ENCODE measurements at places on chromosomes 3 and 15.

GRCh38 chr3:48422681-48423080 lies 7.2 kb downstream of the PLXNB1 start:
- DNase-seq, result no peak

DNA sequence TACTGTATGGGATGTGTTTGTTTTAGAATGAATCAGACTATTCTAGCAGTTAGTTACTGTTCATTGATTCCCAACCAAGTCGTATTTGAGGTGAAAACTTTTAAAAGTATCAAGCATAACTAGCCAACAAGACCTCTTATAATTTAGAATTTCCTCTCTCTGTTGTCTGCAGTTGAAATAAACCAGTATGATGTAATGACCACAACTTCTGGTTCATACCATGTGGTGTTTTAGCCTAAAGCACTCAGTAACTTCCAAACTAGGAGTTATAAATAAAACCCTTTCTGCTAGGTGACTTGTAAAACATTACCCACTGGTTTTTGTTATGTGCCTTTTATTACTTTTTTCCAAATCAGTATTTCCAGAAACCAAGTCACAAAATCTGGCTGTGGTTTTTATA lies 19.8 kb upstream of the P2RY12 start:
- no peak for DNase-seq

GRCh38 chr3:141655801-141656200 lies 82.3 kb upstream of the RNF7 start:
- DNase-seq, result no peak

DNA sequence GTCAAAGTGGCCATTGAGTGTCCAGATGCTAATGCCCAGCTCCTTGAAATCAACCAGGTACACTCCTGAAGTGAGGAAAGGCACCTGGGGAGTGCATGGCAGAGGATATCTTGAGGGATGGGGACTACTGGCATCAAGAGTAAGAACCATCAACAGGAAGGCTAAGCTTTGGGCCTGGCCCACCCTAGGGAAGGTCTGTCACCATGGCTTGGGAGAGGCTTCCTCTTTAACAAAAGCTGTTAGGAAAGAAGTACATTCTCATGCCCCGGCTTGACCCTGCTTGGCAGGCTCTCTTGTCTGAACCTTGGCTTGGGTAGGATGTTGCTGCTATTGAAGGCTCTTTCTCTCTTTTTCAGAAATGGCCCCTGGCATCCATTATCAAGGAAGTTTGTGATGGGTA lies 43.7 kb upstream of the TUBGCP5 start:
- no peak for DNase-seq

DNA sequence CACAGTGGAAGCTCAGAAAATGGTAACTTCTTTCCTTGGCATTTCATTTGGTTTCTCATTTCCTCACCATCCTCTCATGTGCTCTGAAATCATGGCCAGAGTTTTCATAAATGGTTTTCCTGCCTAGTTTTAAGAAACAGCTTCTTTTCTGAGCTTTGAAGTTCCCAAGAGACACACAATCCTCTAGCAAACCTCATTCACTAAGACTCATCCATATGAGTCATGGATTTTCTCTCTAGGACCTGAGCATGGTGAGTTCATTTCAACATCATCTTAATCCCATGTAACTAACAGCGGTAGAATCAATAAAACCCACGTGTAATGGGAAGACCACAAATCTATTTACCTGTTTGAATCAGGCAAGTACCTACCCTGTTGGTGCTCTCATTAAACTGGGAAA lies 274.5 kb upstream of the LRTM1 start:
- no peak for DNase-seq

GRCh38 chr15:95162069-95162468 lies 930.7 kb downstream of the MCTP2 start:
- no peak for DNase-seq

DNA sequence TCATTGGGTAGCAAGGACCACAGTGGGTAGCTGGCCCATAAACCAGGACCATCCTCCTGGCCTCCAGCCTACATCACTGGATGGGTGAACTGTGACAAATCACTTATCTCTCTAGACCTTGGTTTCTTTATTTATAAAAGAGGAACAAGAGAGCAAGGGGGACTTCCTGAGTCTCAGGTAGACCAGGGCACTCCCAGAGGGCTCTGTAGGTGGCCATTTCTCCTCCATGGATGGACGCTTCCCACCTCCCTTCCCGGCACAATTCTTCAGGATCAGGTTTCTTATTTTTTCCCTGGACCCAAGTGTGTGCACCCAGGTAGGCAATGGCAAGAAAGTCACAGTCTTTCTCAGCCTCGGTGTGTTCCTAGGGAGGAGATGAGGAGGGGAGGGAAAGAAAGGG lies 41.4 kb upstream of the SPATA12 start:
- no peak for DNase-seq

DNA sequence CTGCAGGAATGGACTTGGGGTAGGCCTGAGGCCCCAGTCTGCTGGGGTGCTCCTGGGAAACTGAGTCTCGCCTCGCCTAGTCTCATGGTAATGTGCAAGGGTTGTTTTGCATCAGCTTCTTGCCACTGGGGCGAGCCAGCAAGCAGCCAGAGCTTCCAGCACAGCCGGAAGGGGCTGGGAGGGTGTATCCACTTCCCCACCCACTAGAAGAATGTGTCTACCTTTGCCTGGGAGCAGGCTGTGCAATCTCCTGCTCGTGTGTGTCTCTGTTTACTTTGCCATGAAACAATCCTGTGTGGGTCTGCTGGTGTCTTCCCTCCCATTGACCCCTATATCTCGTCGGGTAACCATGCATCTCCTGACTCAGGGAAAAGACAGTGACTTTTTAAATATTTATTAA lies 21.8 kb upstream of the ERICH6 start:
- DNase-seq, result no peak

GRCh38 chr3:111534701-111535100 lies 7.3 kb upstream of the CD96 start:
- DNase-seq, result no peak

- DNase-seq, result peak; percentile 23
These were observed 38.8 kb upstream of the MLF1 start for GRCh38 chr3:158532099-158532734.

- no peak for DNase-seq
These were observed 184.9 kb upstream of the LPP start for GRCh38 chr3:187968883-187969580.

GRCh38 chr15:89026167-89026566 lies 62.1 kb upstream of the ABHD2 start:
- DNase-seq, result no peak

DNA sequence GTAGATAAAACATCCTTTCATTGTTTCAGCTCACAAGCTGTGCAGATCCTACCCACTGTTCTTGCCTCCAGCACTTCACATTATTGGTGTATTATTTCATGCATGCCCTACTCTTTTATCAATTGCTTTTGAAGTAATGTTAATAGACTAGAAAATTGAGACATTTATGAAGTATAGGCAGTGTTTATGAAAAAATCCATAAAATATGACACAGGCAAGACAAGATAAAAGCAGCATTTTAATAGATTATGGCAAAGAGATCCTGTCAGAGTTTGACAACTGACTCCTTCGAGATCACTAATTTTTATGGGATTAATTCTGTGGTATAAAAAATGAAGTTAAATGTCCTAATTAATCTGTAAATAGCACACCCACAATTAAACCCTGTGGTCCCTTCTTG lies 217.2 kb upstream of the NANOGP8 start:
- DNase-seq, result no peak

DNA sequence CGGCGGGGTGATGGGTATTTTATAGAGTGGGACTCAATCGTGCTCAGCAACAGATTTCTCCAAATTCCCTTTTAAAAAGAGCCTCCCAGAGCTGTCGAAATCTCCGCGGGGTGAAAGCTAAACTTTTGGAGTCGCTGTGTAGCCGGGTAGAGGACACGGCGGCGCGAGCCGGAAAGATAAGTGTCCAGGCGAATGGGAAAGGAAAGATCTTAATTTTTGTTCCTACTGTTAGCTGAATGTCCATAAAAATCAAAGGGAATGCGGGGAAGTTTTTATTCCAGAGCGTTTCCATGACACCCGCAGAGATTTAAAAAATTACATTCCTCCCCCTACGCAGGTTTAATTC lies 9.1 kb downstream of the EOMES start:
- no peak for DNase-seq

DNA sequence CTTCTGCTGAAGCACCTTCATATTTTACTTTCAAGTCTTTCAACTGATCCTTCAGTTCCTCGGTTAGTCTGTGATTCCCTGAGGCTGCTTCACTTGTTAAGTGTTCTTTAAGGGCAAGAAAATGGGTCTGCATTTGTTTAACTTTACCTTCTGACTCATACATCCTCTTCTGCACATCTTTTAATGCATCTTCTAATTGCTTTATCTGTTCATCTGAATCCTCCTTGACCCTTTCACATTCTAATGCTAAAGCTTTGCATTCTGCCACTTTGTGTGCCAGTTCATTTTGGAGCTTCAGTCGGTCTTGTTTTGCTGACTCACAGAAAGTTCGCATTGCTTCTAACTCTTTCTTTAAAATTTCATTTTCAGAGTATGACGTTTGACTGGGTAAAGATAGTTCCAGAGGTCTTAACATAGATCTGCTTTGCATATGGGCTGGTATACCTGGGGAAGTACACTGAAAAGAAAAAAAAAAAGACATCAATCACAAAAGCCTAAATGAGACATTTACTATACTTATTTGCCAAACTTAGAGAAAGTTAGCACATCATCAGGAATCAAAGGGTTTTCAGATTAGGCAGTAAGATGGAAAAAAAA lies 94.3 kb downstream of the UACA start:
- DNase-seq, result no peak

- DNase-seq, result peak; percentile 39
These were observed 46.3 kb downstream of the GPR171 start for GRCh38 chr3:151156618-151157216.

- no peak for DNase-seq
These were observed 12.4 kb downstream of the EFCC1 start for GRCh38 chr3:129013491-129013891.

- DNase-seq, result no peak
These were observed at the start of gene GNB5 for GRCh38 chr15:52191207-52191606. Gene GNB5 (minus strand): TSS chr15:52191392. CDS start chr15:52184676, 6,716 bp downstream.

DNA sequence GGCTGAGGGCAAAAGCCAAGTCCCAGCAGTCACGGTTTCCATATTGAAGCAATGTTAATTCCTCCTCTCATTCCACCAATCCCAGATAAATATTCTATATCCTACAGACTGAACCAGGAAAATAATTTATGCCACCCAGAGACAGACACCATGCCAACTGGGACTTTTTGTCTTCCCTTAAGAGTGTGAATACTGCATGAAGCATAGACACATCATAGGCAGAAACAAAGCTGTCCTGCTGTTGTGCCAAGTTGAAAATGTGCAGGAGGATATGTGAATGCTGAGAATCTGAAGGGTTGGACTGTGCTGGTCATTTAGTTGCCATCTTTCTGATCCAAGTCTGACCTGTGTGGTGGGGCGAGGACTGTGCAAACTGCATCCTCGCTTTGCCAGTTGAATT lies 37.7 kb downstream of the RFTN1 start:
- no peak for DNase-seq

DNA sequence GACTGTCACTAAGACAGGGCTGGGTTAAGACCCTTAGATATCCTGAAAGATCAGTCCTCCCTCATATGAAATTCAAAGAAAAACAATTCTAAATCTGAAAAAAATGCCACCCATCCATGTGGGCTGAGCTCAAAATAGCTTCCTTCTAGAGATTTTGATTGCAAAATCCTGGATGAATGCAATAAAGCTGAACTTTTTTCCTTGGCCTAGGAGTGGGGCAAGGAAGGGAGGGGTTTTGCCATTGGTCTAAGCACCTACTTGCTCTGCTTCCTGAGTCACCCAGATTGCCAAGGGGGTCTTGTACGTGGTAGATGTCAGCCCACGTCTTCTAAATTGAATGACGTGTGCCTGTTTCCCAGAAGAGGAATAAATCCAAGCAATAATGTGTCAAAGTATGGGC lies 15.3 kb upstream of the SMAD3 start:
- DNase-seq, result no peak

GRCh38 chr3:36142746-36143145 lies 237.6 kb upstream of the STAC start:
- DNase-seq, result no peak

GRCh38 chr3:155870945-155871745 lies 695 bp downstream of the GMPS start:
- DNase-seq, result no peak

DNA sequence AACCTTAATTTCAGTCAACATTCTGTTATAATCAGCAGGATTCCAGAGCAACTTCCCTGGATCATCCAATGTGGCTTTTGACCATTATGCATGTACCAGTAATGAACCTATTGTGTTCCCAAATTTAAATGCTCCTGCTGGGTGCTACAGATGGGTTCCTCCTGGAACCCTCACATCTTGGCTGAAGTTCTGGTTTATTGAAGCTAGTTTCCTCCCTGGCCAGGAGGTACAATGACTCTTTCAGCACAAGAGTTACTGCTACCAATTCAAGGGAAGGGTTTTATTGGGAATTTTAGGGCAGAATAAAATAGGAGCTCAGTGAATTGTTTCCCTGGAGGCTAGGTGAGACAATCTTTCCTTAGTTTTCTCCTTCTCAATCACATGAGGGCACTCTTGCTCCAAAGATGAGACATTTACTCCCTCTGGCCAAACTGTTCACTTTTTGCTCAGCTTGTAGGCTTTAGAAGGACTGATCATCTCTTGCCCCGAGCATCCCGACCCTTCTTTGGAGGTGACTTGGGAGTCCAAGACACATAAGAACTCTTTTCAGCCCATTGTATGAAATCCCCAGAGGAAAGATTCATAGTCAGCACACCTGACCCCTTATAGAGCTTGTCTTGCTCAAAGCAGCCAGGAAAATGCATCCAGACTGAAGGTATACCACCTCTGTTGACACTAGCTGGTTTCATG lies 8.8 kb upstream of the NPHP3 start:
- no peak for DNase-seq

DNA sequence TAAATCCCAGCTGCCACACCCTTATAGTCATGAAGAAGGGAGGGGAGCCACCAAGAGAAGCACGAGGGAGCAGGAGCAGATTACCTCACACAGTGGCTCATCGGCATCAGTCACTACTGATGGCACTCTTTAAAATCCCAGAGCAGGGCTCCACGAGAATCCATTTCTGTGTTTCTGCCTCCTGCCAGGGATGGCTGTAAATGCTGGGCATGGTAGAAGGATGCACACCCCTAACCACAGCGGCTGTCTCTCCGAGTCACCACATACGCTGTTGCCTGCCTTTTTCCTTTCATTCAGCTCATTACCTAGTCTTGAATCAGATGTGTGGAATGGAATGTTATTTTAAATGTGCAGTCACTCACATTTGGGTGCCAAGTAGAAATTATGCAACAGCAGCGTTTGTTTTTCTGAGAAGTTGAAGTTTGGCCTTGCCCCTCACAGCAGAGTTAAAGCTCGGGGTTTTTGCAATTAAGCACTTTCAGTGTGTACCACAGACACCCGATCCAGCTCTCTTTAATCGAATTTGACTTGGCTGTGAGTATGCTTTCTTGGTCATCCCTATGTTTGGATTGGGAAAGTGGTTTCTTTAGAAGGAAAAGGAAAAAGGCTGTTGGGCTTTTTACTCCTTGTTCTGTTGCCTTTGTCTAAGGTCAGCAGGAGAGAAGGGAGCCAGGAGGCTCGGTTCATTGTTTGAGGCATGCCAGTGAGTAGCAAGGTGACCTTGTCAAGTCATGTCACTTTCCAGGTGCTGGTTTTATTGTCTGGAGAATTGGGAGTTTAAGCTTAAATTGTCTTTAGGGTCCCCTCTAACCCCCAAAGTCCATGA lies 284.2 kb upstream of the TPM1 start:
- DNase-seq, result no peak

Data from glomerular endothelial cell (primary cell).